ENCODE measurements at places on chromosomes 1 and 21.

GRCh38 chr1:11501491-11501897 lies 22.5 kb downstream of the DISP3 start:
- DNase-seq = no peak

GRCh38 chr1:28190337-28190979 lies 14.0 kb upstream of the PTAFR start:
- no peak for DNase-seq

DNA sequence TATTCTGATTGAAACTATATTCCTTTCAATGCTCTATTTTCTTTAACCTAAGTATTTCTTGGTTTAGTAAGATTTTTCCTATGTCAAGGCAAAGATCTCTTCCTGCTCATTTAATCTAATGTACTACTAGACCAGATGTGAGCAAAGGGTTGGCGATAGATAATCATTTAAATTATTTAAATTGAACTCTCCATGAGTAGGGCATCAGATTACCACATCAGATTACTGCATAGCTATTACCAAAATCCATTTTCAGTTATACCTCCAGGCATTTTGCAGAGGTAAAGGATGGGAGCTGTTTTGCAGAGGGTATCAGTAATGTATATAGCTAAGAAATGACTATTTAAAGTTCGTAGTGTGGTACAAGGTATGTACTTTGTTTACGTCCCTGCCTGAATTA lies 607.9 kb downstream of the PTPRC start:
- no peak for DNase-seq

GRCh38 chr1:36212782-36213181 lies 11.5 kb upstream of the THRAP3 start:
- no peak for DNase-seq

- DNase-seq = peak; percentile 10
Measured at GRCh38 chr1:32464716-32465577, at the start of gene ZBTB8B. ZBTB8B (plus strand) TSS chr1:32465072; CDS start chr1:32470625, 5,553 bp downstream.

GRCh38 chr1:237327061-237327460 lies 285.1 kb downstream of the RYR2 start:
- DNase-seq = no peak

GRCh38 chr1:30609999-30610345 lies 113.4 kb downstream of the MATN1 start:
- no peak for DNase-seq

DNA sequence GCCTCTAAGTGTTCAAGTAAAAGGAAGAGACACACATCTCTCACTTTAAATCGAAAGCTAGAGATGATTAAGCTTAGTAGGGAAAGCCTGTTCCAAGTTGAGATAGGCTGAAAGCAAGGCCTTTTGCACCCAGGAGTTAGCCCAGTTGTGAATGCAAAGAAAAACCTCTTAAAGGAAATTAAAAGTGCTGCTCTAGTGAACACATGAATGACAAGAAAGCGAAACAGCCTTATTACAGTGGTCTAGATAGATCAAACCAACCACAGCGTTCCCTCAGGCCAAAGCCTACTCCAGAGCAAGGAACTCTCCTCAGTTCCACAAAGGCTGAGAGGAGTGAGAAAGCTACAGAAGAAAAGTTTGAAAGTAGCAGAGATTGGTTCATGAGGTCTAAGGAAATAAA lies 14.9 kb downstream of the TCP10L start:
- no peak for DNase-seq

All from LNCaP clone FGC (cell line).